DMS53 (cell line): ENCODE measurements at places on chromosomes 1 and 21.

DNA sequence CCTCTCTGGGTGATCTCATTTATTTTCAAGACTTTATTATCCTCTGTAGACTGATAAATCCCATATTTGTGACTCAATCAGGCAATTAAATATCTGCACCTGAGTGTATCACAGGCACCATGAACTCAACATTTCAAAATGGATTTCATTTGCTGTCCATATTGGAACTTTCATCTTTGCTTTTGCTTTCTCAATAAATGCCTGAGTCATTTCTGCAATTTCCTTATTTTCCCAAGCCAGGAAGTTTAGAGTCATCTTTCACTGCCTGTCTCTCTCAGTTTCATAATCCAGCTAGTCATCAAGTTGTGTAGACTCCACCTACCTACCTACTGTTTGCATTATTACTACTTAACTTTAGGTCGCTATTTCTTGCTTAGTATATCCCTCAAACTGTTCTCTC lies 540.9 kb downstream of the LMO4 start:
- DNase-seq: peak; percentile 68

DNA sequence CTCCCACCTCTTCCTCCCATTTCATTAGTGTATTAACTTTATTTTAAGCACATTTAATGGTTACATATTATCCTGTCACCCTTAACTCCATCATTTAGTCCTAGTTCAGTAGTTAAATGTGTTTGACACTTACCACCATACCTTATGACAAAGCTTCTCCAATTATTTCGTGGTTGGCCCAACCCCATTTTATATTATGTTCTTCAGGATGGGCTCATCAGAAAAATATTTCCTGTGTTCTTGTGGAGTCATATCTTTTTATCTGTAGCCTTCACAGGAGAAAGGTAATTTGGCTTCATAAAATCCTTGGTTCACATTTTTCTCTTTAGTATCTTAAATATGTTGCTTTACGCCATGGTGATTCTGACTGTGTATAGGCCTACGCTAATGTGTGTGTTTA lies 142.3 kb upstream of the COL6A1 start:
- DNase-seq: no peak

DNA sequence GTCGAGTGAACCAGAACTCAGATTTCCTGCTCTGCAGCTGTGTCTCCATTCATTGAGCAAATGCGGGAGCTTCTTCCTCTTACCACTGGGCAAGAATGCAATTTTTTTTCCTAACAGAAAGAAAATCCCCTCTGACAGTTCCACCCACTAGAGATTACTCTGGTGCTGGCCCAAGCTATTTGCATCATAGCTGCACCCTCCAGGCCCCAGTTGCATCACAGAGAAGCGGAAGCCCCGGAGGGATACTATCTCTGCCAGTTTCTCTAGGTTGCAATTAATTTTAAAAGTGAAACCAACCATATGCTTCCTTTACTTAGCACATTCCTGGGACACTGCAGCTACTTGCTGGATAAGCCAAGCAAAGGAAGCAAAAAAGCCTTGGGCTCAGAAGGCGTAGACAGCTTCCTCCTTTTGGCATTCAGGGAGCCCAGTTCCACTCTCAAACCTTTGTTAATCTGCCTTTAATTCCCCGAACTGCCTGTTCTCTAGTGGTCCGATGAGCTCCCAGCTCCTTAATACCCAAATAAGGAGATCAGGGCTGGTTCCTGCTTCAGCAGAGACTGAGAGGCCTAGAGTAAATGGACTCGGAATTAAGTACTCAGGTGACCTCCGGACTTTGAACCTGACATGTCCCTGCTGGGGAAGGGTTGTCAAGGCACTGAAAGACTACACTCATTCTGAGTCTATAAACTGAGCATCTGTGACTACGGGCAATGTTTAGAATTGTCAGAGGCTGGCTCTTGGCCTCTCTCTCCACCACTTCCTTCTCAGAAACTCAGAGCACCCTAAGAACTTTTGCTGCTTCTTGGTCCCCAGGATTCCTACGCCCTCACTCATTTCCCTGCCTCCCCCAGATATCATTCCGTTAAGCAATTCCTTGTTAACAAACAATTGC lies 72.5 kb upstream of the TNFSF18 start:
- DNase-seq: peak; percentile 98

DNA sequence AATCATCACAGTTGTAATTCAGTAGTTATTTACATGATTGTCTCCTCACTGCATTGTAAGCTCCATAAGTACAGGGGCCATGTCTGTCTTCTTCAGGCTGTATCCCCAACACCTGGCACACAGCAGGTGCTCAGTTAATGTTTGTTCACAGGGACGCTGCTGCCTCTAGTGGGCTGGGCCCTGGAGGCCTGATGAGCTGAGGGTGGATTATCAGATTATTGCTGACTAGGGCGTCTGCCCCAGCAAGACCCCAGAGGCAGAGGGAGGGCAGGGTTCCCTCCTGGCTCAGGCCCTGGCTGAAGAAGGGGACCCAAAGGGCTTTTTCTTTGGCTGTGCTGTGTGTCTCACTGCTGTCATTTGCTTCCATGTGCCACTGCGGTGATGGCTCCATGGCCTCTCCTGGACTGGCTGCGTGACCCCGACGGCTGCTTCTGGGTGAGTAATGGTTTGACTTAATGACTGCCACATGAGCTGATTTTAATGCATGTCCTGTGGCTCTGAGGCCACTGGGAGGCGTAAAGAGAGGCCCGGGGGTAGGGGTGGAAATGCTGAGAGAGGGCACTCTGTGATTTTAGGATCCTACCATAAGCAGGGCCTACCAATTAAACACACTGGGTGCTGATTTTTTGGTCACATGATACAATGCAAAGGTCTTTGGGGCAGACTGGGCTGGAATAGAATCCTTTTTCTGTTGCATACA lies 20.8 kb upstream of the EPB41 start:
- peak; percentile 39 for DNase-seq

DNA sequence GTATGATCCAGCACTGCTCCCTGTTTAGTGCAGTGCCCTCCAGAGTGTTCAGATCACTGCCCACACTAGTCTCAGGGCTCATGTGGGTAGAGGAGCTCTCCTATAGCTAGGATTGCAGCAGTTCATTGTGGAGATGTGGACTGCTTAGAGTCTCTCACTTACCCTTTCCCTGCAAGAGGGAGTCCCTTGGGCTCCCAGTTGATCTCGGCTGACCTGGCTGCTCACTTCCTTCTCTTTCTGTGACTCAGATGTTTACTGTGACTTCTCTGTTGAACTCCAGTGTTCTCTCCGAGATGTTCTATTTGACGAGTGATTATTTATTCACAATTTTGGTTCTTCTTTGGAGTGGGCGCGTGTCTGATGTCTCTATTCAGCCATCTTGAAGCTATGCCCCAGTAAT lies 141.9 kb downstream of the PTBP2 start:
- DNase-seq: peak; percentile 17

GRCh38 chr1:869499-870244 lies 54.1 kb upstream of the SAMD11 start:
- peak; percentile 82 for DNase-seq

DNA sequence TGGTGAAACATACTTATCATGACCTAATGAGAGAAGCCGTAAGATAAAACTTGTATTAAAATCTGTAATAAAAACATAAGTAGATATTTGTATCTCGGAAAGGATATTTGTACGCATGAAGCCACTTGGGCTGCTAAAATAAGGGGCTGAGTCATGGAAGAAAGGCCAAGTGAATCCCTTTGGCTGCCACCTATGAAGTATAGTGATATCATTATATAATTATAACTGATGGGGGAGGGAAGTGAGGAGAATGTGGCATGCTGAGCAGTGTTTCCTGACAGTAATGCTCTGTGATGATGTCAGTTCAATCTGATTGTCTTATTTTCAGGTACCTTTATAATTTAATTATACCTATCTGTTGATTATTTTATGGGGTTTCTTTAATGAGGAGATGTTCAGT lies 13.6 kb downstream of the RWDD3 start:
- no peak for DNase-seq

DNA sequence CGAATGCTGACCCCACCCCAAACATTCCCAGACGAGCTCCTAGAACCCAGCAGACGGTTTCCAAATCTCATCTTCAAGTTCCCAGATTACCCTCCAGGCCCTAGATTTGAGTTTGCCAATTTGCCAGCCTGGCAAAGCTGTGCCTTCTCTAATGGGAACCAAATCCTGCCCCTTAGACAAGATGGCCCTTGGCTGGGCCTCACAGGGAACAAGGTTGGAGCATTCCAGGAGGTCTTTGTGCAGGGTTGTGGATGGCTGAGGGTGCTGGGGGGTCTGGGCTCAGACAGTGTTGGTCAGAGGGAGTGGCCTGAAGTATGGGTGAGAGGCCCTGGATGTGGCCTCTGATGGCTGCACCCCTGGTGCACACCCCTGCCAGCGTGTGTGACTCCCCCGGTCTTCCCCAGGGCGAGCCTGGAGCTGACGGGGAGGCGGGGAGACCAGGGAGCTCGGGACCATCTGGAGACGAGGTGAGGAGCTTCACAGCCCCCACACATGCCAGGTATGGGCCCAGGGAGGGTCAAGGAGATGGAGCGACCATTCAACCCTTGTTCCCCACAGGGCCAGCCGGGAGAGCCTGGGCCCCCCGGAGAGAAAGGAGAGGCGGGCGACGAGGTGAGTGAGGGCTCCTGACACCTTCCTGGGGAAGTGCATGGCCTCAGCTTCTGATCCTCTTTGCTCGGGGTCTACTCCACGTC lies 10.2 kb downstream of the COL6A1 start:
- no peak for DNase-seq

DNA sequence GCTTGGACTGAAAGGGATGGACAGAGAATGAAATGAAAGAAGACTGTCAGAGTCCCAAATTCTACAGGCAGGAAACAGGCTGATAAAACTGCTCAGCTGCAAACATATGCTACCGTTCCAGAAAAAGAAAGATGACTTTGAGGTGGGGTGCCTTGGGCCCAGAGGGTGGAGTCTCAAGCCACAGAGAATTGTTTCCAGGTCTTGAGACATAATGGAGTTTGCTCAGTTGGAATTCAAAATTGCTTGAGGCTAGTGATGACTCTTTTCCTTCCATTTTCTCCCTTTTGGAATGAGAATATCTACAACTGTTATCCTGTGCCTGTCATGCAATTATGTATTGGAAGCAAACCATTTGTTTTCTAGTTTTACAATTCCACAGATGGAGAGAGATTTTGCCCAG lies 23.6 kb upstream of the PSEN2 start:
- no peak for DNase-seq

DNA sequence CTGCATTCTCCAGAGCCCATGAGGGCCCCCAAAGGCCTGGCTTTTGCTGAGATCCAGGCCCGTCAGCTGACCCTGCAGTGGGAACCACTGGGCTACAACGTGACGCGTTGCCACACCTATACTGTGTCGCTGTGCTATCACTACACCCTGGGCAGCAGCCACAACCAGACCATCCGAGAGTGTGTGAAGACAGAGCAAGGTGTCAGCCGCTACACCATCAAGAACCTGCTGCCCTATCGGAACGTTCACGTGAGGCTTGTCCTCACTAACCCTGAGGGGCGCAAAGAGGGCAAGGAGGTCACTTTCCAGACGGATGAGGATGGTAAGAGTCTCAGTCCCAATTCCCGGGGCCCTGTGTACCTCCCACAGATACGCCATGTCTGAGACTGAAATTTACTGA lies 39.1 kb downstream of the PTPRU start:
- no peak for DNase-seq

GRCh38 chr1:96515925-96516324 lies 205.7 kb upstream of the PTBP2 start:
- no peak for DNase-seq

GRCh38 chr1:150841626-150842025 lies 33.6 kb upstream of the CTSK start:
- DNase-seq: no peak

DNA sequence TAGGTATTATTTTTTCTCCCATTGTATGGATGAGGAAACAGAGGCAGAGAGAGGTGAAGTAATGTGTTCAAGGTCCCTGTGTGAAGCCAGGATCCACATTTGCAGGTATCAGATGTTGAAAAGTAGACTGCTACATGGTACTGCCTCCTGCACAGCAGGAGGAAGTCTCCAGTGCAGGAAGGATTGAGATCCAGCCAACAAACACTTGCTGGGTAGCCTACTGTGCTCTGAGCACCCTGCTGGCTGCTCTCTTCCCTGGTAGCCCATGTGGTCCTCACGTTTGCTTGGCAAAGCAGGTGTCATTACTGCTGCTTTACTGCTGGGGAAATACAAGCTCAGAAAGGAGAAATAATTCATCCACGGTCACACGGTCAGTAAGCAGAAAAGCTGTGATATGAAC lies 21.3 kb upstream of the GRIK3 start:
- no peak for DNase-seq

DNA sequence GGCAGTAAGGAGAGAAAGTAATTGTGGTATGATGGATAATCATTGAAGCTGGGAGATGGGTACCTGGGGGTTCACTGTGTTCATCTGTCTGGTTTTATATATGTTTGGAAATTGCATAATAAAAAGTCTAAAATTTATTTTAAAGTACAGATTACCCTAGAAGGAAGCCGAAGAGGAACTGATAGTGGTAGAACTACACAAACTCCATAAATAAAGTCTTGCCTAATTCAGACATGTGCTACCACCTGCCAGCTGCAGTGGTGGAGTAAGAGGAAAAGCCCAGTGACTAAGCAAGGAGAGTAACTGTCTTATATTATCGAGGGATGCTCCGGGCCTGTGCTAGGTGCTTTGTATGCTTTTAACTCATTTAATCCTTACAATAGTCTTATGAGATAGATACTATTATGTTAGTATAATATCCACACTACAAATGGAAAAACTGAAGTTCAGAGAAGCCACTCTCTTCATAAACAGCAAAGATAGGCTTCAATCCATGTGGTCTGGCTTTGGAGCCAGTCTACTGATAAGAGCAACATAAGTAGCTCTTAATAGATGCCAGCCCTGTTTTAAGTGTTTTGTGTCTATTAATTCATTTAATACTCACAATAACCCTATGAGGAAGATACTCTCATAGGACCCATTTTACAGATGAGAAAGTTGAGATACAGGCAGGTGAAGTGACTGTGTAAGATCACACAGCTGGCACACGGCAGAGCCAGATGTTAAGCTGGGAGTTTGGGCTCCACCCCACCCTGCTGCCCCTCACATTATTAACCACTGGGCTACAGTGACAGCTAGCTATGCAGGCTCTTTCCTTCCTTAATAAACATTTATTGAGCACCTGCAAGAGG lies 56.8 kb upstream of the HNRNPU start:
- no peak for DNase-seq

DNA sequence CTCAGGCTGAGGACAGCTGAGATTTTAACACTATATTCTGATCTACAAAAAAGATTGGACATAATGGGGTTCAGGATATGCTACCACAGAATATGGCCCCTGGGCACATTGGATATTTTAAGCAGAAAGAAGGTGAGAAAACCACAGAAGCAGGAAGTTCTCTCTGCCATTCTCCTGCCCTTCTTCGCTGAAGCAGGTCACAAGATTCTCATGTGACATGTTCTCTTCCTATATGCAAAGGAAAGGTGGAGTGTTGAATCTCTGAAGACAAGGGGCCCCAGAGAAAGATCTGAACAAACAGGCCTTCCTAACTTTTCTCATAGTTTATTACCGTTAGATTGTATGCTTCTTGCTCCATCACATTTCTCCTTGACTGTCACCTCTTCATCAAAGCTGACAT lies 285.7 kb downstream of the S1PR1 start:
- no peak for DNase-seq
